GM12891 (cell line): ENCODE measurements at places on chromosomes 5 and 9.

DNA sequence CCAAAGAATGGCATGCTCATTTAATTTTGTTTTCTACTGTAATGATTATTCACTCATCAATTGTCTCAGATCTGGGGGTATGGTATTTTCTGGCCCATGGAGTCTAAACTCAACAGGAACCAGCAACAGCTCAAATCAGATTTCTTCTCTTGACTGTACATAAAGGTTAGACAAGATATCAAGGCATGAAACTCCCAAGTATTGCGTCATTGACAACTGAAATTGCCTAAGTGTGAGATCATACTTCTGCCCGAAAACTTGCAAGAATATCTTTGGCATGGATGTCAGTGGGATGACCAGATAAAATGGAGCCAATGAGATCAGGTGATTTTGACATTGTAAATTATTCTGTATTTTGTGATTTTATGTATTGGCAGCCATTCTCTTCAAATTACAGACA lies 141.7 kb upstream of the STK32A start:
- no peak for DNase-seq

DNA sequence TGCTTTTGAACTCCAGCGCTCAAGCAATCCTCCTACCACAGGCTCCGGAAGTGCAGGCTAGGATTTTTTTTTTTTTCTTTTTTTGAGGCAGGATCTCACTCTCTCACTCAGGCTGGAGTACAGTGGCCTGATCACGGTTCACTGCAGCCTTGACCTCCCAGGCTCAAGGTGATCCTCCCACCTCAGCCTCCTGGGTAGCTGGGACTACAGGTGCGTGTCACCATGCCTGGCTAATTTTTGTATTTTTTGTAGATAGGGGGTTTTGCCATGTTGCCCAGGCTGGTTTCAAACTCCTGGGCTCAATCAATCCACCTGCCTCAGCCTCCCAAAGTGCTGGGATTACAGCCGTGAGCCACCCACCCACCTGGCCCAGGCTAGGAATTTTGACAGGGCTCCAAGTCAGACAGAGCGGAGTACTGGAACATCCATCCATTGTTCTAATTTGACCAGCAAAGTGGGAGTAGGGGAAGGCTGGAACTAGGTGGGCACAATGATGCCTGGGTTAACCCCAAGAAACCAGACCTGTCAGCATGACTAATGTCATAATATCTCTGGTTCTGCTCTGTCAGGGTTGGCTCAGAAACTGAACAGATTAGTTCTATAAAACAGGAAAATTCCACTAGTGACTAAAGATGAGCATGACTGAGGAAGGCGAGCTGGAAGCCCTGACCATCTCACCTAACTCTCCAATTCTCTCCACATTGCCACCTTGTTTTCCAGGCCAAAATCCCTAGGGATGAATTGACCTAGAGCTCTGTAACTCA lies 9.2 kb downstream of the ZBTB5 start:
- DNase-seq, result no peak

- DNase-seq, result no peak
These were observed 68.7 kb downstream of the PRR16 start for GRCh38 chr5:120532835-120533234.

DNA sequence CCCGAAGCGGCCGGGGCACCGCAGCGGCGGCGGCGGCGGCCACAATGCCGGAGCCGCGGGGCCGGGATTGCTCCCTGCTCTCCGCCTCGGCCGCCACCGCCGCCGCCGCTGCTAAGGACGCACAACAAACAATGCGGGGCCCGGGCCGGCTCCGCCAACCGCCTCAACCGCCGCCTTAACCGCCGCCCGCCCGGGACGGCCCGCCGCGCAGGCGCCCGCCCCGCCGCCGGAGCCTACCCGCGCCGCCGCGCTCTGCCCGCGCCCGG lies 254 bp downstream of the STRBP start:
- DNase-seq, result no peak

GRCh38 chr9:132075853-132076252 lies 3.8 kb downstream of the MED27 start:
- no peak for DNase-seq

DNA sequence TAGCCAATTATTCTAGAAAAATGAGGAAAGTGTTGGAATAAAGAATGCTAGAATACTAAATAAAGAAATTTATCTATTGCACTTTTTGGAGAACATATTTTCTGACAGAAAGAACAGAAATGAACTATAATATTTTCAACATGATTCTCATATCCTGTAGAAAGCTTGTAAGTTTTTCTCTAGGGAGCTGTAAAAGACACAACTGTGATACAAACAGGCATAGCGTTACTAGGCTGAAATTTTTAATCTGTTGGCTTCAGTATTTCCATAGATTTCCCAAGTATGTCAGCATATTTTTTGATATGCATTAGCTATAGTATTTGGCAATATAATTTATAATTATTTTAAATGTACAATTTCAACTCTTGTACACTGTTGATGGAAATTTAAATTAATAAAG lies 31.3 kb downstream of the ANXA1 start:
- no peak for DNase-seq
